ENCODE measurements at places on chromosomes 12 and 14.

DNA sequence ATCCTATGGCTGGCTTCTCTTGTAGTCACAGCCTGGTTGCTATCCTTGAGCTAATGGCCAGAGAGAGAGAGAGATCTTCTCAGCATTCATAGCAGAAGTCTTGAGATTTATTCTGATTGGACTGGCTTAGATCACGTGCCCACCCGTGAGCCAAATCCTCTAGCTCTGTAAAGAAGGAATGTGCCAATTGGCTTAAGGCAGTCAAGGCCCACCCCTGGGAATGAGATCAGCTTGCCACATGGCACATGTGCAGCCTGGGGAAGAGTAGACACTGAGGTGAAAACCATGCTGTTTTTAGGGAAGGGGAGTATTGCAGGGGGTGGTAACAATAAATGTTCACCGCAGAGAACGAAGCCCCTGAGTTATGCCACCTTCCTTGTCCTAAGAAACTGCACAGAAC lies 36.3 kb downstream of the PLEKHG7 start:
- DNase-seq: no peak

- DNase-seq: no peak
Measured at GRCh38 chr12:99901181-99901580, 83.6 kb downstream of the ANKS1B start.

DNA sequence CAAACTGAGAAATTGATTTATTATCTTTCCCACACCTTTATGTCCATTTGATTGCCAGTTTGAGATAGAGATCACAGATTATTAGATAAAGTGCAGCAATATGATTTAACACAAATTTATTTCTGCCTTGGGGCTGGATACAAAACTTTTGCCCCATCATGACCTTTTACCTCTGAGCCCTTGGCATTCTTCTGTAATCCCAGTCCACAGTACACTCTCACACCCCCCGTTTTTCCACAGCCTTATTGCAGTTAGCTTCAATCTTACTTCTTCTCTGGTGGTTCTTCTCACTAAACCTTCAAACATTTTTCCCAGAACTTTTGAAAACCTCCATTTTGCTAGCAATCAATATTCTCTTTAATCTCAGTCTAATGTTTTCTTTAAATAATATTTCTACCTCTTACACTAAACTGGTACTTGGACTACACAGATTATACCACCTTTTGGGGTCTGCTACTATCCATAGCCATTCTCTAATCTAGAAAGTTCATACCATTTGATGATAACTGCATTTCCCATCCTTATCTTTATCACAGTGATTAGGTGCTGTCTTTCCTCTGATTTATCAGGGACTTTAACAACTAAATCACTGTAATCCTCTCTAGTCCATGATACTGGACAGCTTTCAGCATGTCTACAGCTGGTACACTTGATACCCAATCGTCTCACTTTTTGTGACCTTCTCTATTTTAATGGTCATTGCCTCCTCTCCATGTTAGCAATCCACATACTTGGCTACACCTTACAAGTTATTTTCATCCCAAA lies 186.7 kb upstream of the PDE3A start:
- no peak for DNase-seq

DNA sequence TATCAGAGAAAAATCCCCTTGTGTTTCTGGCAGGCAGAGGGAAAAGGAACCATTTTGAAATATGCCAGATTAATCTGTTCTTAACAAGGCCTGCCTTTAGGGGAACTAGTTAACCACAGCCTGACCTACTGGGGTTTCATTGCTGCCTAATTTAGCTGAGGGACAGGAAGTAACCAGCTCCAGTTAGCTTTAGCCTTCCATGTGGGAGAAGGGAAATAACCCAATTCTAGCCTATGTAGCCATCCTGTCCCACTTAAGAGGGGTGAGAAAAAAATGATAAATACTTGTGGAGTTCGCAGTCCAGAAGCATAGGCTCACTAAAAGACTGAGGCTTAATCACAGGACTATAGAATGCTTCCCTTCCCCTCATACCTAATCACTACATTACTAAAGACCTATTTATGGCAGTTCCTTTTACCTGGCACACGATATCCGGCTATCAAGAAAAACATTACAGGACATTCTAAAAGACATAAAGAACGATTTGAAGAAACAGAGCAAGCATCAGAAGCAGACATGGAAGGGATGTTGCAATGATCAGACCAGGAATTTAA lies 22.8 kb downstream of the COX8C start:
- no peak for DNase-seq

GRCh38 chr12:26292596-26292995 lies 97.2 kb downstream of the SSPN start:
- no peak for DNase-seq

Data from activated CD4-positive, alpha-beta T cell treated with anti-CD3 and anti-CD28 coated beads for 24 hours (primary cell).